Amniotic stem cell (primary cell): ENCODE measurements at places on chromosomes 6 and 20.
A peak's percentile ranks its signal among the peaks of the same experiment; 100 is the strongest.

DNA sequence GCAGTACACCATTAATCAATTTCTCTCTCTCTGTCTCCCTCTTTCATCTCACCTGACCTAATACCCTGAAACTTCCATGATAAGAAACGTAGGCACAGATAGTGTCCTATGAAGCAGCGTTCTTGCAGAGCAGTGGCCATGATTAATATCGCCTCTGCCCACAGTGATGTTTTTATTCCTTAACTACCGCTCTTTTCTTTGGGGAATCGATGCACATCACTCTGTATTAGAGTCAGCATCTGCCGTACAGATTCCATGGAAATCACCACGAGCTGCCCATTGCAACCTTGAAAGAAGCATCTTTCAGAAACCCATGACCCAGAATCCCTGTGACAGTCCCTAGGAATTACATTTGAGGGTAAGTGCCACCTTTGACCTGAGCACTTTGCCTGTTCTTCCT, 152.0 kb upstream of the ECI2 start:
- DNase-seq = no peak

GRCh38 chr20:57600320-57601210, 19.7 kb downstream of the ZBP1 start:
- no peak for DNase-seq

GRCh38 chr20:51966296-51966971, 164.1 kb upstream of the SALL4 start:
- DNase-seq = peak; percentile 8

DNA sequence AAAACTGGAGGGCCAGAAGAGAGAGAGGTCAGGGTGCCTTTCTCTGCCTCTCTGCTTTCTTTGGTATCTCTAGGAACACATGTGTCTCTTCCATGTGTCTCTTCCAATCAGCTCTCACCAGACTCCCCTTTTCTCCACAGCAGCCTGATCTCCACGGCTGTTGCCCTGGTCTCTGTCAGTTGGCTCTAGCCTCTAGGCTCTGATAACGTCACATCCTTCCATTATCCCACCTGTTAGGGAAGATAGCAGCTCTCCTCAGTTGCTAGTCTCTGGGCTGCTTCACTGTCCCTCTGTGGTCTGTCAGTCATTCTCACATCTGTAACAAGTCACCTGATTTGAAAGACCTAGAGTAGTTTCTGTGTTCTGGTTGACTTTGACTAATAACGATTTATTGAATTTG, 80.2 kb downstream of the PLCB4 start:
- no peak for DNase-seq

DNA sequence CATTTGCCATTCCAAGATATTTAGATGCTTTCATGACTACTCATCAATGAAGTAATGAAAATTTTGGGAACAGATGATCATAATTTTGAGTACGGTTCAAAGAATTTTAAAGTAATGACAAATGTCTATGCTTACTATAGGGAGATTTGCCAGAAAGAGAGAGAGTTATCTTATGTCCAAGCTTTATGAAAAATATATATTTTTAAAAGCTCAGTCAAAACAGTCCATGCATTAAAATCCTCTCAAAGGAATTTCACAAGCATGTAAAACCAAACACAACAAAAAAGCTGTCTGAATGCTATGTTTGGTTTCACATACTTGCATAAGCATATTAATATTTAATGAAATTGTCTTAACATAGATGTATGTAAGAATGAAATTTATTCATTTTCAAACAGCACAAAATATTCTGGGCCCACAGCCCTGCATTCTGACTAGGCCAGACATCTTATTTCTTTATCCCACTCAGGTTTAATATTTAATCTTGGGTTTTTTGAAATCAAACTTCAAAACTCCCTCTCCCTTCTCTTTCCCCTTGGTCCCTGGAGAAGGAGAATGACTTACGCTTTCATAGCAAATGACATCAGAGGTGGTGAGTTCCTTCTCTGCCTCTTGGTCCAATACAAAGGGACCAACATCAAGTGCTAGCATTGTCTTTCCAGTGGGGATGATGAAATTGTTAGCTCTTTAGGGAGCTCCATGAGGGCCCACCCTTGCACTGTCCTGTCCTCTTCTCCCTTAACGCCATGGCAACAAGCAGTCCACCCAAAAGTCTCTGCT, 94.2 kb downstream of the ADAT2 start:
- DNase-seq = no peak

DNA sequence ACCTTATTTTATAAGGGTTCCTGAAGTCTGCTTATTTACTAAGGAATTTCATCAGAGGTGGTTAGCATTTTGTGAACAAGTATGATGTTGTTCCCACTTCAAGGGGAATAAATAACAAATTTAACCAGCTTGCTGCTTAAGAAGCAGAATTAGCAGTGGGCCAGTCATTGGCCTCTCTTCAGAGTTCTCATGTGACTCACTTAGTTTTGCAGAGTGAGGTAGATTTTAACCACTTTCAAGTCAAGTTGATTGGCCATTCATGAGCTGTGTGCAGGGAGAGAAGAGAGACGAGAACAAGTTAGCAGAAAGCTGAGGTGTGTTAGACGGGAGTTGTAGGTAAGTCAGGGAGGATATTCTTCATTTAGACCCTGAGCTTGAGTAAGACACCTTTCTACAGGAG, 18.1 kb downstream of the TOP1 start:
- DNase-seq = no peak

DNA sequence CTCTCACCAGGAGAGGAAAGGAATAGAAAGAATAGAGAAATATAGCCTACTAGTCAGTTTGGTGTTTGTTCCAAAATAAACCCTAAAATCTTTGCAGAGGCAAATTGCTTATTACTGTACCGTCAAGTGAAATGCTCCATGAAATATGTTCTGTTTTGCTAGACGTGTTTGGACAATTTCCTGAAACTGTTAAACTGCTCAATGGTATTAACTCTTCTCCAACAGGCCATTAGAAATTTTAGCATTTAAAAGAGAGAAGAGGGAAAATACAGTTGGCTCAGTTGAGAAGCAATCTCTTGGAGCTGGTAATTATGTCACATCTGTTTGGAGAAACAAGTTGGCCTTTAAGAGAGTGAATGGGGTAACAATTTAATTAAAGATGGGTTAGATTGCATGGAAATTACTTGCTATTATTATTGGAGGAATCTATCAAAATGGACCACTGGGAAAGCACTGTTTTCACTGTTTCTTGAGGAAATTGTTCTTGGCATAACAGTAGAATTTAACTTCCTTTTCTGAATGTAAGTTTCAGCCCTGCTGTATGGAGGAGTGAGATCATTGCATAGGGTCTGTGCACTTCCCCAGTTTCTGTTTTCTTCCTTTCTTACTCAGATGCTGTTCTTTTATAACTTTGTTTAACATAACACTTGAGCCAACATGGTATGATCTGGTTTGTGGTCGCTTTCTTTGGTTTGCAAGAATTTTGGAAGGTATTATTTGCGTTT, 373.6 kb downstream of the PLCB1 start:
- DNase-seq = no peak

- DNase-seq = no peak
These were observed 6.6 kb upstream of the ELOVL2 start for GRCh38 chr6:11050731-11051130.

- DNase-seq = no peak
These were observed 9.2 kb upstream of the SDCBP2 start for GRCh38 chr20:1338096-1338495.

GRCh38 chr20:41437836-41438235, 71.2 kb upstream of the EMILIN3 start:
- DNase-seq = no peak

GRCh38 chr20:62529896-62530642, 54.3 kb upstream of the GATA5 start:
- DNase-seq = no peak
